ENCODE measurements at places on chromosomes 7 and 10.

DNA sequence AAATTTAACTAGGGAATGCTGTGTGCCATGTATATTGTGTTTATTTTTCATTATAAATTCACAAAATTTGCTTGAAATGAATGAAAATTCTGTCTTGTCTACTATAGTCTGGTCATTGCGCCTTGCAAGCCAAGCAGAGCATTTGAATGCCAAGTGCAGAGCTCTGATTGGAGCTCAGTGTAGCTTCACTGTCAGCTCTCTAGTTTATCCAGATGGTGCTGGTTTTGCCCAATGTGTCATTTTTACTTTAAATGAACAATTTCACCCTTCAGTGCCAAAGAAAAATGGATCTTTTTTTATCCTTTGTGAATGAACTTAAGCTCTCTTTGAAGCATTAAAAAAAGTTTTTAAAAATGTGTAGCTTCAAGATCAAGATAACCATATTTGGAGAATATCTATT lies 225.6 kb upstream of the CACNA2D1 start:
- H3K27ac ChIP-seq = no peak overlapping the region
- no peaks in the 10 kb centered on the region for H3K4me1 ChIP-seq
- no peak for DNase-seq
- no peak overlapping the region for H3K4me3 ChIP-seq

DNA sequence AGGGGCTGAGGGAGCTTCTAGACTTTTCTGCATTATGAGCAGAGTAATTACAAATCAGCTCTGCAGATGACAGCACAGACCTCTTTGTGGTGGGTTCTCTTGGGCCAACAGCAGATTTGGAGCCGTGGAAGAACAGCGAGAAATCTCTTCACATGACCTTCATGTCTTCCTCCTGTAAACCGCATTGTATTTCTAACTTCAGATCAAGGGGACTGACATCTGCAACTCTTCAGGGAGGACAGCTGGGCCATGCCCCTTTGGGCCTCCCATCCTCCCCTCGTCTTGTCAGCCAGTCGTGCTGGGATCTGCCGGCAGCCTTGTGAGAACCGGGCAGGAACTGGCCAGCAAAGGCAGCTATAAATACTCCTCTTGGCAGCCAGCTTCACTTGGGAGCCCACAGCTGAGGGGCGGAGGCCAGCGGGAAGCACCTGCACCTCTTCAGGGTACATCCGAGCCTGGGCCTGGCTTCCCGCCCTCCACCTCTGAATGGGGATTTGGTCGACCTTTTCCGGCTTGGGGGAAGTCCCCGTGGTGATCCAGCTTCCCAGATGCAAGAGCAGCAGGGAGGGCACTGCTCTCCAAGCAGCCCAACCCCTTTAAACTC lies 54.7 kb downstream of the STEAP1B start:
- H3K27me3 ChIP-seq = peaks cover 3% of the 10 kb centered on the region
- peak overlapping the region; percentile 46 for H3K4me3 ChIP-seq
- H3K4me1 ChIP-seq = peaks cover 19% of the 10 kb centered on the region
- H3K27ac ChIP-seq = peak overlapping the region; percentile 15
- H3K36me3 ChIP-seq = no peaks in the 10 kb centered on the region
- no peak for DNase-seq

DNA sequence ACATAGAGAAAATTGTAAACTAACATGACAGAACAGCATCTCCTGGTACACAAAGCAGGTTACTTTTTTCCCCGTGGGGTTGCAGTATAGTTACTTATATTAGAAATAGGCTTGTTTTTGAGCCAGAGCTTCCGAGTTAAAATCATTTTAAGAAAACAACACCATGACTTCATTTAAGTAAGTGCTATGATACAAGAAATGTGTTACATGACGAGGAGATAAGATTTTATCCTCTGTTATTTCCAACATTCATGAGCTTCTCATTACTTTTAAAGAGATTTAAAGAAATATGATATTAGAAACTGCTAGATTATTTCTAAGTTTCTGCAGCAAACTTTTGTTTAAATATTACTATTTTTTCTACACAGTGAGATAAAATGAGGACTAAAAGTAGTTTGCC lies 968.7 kb downstream of the GATA3 start:
- H3K36me3 ChIP-seq = no peaks in the 10 kb centered on the region
- no peaks in the 10 kb centered on the region for H3K27me3 ChIP-seq
- H3K4me1 ChIP-seq = no peaks in the 10 kb centered on the region
- no peak overlapping the region for H3K4me3 ChIP-seq
- no peak for DNase-seq

GRCh38 chr10:69418052-69418752 lies 1.5 kb upstream of the TACR2 start:
- H3K4me1 ChIP-seq = peaks cover under 1% of the 10 kb centered on the region
- peaks cover 9% of the 10 kb centered on the region for H3K27me3 ChIP-seq
- no peak overlapping the region for H3K27ac ChIP-seq
- no peak for DNase-seq

DNA sequence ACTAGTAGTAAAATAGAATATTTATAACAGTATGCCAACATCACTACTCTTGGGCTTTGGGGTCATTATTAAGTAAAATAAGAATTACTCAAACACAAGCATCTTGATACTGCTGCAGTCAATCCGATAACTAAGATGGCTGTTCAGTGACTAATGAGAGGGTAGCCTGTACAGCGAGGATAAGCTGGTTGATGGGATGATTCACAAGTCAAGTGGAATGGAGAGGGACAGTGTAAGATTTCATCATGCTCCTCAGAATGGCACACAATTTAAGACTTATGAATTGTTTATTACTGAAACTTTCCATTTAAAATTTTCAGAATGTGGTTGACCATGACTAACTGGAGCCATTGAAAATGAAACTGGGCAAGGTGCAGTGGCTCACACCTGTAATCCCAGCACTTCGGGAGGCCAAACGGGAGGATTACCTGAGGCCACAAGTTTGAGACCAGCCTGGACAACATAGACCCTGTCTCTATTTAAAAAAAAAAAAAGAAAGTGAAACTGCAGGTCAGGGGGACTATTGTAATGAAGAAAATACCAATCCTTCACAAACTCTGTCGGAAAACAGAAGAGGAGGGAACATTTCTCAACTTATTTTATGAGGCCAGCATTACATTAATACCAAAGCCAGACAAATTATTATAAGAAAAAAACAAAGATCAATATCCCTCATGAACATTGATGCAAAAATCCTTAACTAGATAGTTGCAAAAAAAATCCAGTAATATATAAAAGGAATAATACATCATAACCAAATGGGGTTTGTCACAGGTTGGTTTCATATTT lies 11.2 kb downstream of the AVL9 start:
- DNase-seq = no peak
- peaks cover 23% of the 10 kb centered on the region for H3K4me1 ChIP-seq
- peaks cover 5% of the 10 kb centered on the region for H3K36me3 ChIP-seq
- H3K27me3 ChIP-seq = no peaks in the 10 kb centered on the region
- H3K27ac ChIP-seq = no peak overlapping the region

All from memory B cell (primary cell).